Motor neuron (in vitro differentiated cells): ENCODE measurements at places on chromosomes 5 and 9. TPM values are rescaled to one million over a fixed set of nuclear protein-coding genes. Genes with fewer than 3 reads are reported as not detected.

- ATAC-seq, result no peak
Measured at GRCh38 chr5:124342584-124342983, 403.9 kb downstream of the ZNF608 start.

GRCh38 chr9:86352440-86353077 lies 1.7 kb downstream of the TUT7 start:
- no peak for ATAC-seq

- ATAC-seq, result no peak
Measured at GRCh38 chr9:15725953-15726352, 173.1 kb downstream of the CCDC171 start.

The PARP8 gene
- total RNA-seq, result 26.0 and 27.3 TPM in 2 replicates

GRCh38 chr9:128912270-128912853 lies 8.4 kb upstream of the PHYHD1 start:
- ATAC-seq, result no peak

GRCh38 chr9:3735251-3735650 lies 209.4 kb upstream of the RFX3 start:
- no peak for ATAC-seq

The NUTM2G gene
- total RNA-seq, result 0.63 and 0.77 TPM in 2 replicates

DNA sequence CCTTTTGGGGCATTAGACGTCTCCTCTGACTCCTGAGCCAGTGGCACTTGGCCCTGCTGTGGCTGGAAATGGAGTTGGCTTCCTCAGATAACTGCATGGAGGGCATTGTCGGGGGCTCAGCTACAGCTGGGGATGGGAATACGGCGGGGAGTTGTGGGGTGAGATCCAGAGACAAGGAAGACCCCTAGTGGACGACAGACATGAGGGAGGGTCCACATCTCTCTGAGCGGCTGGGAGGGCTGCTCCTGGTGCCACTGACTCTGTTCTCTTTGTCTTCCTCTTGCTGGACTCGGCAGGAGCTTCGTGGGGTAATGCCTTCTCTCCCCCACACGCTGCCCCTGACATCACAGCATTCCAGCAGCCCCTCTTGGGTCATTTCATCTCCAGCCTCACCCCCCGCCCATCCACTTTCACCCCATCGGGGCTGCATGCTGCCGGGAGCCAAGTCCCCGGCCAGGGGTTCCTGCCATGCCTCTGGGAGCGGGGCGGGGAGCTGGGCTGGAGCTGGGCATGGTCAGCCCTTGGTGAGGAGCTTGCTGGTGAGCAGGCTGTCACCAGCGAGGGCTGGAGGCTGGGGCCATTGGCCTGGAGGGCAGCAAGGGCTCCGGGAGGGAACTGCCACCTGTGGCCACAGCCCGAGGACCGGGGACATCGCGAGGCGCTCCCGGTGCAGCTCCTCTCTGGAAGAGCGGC lies 172.3 kb downstream of the CACNA1B start:
- no peak for ATAC-seq

DNA sequence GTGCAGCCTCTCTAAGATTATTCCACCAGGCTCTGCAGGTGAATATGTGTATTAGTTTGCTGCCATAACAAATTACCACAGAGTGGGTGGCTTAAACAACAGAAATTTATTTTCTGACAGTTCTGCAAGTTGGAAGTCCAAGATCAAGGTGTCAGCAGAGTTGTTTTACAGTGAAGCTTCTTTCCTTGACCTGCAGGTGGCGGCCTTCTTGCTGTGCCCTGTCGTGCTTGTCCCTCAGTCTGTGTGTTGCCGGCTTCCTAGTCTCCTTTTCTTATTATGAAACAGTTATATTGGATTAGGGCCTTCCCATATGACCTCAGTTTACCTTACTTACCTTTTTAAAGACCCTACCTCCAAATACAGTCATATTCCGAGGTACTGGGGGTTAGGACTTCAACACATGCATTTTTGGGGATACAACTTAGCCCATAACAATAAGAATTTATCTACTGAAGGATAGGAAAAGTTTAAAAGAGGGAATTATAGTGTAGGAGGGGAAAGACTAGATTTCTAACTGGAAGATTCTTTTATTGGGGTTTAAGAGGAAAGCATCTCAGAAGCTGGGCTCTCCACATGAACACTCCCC lies 97.4 kb downstream of the OSTF1 start:
- ATAC-seq, result no peak

- ATAC-seq, result peak; percentile 48
Measured at GRCh38 chr5:31531543-31531887, 378 bp downstream of the DROSHA start.

The STPG3 gene
- total RNA-seq, result 1.3 and 4.9 TPM in 2 replicates

- no peak for ATAC-seq
Measured at GRCh38 chr9:86765746-86766430, 181.4 kb downstream of the GAS1 start.

GRCh38 chr9:133057006-133057405 lies 4.8 kb upstream of the CEL start:
- ATAC-seq, result no peak

DNA sequence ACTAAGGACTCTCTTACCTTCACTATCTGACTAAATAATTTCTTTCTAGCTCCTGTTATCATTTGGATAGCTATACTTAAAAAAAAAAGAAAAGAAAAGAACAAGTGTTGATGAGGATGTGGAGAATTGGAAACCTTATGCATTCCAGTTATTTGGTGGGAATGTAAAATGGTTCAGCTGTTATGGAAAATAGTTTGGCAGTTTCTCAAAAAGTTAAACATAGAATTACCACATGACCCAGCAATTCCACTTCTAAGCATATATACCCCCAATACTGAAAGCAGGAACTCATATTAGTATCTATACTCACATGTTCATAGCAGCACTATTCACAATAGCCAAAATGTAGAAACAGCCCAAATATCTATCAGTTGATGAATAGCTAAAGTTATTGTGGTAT lies 61.1 kb downstream of the GNA14 start:
- ATAC-seq, result no peak

- no peak for ATAC-seq
Measured at GRCh38 chr9:6301858-6302257, 26.3 kb upstream of the TPD52L3 start.

DNA sequence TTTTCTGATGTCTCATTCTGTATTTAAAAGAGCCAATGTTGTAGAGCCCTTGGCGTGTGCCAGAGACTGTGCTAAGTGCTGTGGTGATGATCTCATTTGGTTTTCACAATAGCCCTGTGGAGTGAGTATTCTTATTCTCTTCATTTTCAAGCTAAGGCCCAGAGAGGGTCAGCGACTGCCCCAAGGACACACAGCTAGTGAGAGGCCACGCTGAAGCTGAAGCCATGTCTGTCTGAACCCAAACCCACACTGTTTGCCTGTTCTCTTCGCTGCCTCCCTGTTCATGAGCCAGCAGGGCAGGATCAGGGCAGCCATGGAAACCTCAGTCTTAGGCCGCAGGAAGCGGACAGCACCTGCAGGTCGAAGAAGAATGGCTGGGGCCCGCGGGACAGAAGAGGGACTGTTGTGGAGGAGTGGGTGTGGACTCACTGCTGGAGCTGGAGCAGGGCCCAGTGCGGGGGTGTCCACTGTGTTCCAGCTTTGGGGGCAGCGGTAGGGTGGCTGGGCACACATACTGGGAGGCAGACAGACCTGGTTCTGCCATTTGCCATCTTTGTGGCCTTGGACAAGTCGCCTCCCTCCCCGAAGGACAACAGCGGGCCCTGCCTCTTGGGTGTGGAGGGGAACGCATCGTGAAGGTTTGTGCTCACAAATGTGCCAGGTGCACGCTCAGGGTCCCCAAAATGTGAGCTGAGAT lies 257.9 kb upstream of the MVB12B start:
- ATAC-seq, result no peak

The SYNPO gene
- total RNA-seq, result 14.1 and 14.5 TPM in 2 replicates

DNA sequence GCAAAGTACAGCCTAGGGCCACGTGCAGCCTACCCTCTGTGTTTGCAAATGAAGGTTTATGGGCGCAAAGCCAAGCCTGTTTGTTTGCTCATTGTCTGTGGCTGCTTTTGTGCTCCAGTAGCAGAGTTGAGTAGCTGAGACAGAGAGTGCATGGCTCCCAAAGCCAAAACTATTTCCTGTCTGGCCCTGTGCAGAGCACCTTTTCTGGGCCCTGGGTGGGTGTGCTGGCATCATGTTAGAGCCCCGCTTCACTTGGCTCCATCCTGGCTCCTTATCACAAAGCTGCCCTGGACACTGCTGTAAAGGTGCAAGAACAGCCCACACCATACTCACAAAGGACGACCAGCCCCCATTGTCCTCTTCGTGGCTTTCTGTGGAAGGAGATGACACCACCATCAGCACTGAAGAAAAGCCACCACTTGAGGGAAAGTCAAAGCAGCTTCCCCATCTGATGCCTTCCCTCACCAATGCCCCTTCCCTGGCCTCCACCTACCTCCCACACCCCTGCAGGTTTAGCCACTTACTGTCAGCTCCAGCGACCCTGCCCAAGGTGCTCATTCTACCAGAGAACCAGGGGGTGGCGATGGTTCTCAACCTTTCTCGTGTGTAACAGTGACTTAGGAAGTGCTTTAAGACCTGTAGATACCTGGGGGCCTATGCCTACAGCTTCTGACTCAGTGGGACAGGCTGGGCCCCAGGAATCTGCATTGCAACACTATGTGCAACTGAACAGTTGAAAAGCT lies 23.4 kb downstream of the LCP2 start:
- ATAC-seq, result peak; percentile 85

The ARAP3 gene
- total RNA-seq, result 1.1 and 1.4 TPM in 2 replicates

DNA sequence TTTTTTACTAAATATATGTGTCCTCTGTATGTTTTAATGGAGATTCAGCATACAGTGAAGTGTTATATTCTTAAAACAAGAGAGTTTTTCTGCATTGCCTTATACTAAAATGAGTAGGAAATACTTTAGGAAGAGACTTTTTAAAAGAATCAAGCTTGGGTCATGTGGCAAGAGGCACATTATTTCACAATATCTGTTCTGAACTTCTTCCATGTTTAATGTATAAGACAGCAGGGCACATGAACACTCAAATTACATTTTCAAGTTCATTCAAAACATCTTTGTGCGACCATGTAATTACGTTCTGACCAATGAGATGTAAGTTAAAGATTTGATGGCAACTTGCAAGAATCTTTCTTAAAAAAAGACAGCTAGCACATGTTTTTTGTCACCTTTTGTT lies 1055.9 kb downstream of the NR2F1-AS1 start:
- no peak for ATAC-seq

DNA sequence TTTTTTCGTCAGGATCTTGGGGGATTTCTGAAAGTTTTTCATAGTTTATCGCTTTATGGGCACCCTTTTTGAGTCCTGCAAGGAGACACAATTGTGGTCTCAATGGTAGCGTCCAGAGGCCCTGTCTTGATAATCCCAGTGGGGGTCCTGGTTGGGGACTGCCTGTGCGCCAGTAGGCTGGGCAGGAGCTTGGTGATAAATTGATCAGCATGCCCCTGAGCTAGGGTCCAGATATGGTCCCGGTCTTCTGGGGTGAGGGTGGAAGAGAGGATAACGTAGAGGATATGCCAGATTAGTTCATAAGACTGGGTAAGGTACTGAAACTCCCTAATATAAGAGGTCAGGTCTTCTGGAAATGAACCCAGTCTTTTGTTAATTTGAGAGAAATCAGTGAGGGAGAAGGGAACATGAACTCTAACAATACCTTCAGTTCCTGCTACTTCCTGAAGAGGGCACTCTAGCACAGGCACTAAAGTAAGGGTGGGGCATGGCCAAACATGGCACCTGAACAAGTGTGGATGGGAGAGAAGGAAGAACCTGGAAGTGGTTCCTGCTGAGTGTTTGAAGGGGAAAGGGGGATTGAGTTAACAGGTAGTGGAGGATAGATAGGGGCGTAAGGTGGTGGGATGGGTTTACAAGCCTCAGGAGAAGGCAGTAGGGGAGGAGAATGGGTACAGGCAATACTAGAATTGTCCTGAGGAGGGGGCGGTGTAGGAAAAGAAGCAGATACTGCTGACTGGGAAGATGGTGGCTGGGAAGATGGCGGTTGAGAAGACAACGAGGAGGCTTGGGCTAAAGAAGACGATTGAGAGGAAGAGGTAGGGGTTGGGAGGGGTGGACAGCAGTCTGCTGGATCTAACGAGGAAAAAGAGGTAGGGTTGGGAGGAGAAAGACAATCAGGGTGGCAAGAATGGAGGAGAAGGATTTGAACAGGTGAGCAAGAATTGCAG lies 33.8 kb upstream of the ANXA2R start:
- ATAC-seq, result no peak

GRCh38 chr5:83726912-83727311 lies 6.3 kb upstream of the HAPLN1 start:
- no peak for ATAC-seq

The SARDH gene
- total RNA-seq, result 2.8 and 4.0 TPM in 2 replicates

The IL17B gene
- total RNA-seq, result 0.67 TPM in 1 of 2 replicates, not detected in the other

- no peak for ATAC-seq
Measured at GRCh38 chr5:83742089-83742488, 21.4 kb upstream of the HAPLN1 start.

The CRHBP gene
- total RNA-seq, result 0.38 TPM in 1 of 2 replicates, not detected in the other

The IL4 gene
- total RNA-seq, result not detected in 2 replicates

The CD72 gene
- total RNA-seq, result 0.56 and 2.5 TPM in 2 replicates

- ATAC-seq, result no peak
Measured at GRCh38 chr9:106051545-106051944, 357.2 kb downstream of the TMEM38B start.

DNA sequence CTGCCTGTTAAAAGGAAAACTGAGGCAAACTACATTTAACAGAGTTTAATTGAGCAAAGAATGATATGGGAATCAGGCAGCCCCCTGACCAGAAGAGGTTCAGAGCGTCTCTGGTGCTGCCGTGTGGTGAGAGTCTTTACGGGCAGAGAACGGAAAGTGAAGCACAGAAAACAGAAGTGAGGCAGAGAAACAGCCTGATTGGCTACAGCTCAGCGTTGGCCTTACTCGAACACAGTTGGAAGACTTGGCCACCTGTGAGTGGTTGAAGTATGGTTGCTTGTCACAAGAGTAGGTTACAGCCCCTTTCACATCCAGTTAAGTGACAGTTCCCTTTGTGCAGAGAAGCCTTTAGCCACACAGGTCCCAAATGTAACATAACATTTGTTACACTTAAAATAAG lies 16.9 kb upstream of the FBP1 start:
- ATAC-seq, result no peak

DNA sequence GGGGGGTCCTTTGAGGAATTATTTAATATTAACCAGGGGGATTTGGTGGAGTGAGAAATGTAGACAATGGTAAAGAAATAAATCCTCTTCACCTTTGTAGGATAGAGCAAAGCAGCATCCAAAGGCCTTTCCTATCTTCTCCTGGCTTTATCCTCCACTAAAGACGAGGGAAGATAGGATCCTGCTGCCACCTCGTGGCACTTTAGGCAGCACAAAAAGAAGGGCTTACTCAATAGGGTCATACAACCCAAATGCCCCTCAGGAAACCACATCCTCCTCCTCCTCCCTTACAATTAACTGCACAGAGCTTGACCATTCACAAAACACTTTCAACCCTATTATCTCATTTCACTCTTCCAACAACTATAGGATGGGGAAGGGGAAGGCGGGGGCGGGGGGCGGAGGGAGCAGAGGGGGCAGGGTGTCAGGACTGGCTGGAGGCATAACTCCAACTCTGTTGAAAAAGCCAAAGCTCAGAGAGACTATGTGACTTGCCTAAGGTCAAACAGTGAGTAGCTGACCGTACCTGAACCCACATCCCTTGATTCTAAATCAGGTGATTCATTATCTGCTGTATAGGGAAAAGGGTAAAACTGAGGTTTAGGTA lies 45.4 kb upstream of the MYOT start:
- no peak for ATAC-seq

GRCh38 chr9:38035873-38036272 lies 33.2 kb downstream of the SHB start:
- no peak for ATAC-seq

The UGT3A1 gene
- 2.6 and 3.0 TPM in 2 replicates for total RNA-seq
